LoVo (cell line): ENCODE measurements at places on chromosomes 16 and 17.

GRCh38 chr16:1538804-1539520 lies 5.5 kb downstream of the TMEM204 start:
- no peak for DNase-seq

DNA sequence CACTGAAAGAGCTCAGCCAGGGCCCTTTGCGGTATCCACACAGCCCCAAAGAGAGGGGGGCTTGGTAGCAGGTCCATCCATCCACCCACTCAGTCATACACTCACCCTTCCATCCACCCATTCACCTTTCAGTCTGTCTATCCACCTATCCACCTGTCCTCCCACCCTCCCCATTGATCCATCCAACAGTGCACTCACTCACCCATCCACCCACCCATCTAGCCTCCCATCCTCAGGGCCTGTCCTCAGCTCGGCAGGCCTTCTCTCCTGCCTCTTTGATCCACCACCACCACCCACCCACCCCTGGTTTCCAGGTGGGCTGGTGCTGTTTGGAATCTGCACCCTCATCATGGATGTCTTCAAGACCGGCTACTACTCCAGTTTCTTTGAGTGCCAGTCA lies 1.2 kb downstream of the OTOP2 start:
- no peak for DNase-seq

DNA sequence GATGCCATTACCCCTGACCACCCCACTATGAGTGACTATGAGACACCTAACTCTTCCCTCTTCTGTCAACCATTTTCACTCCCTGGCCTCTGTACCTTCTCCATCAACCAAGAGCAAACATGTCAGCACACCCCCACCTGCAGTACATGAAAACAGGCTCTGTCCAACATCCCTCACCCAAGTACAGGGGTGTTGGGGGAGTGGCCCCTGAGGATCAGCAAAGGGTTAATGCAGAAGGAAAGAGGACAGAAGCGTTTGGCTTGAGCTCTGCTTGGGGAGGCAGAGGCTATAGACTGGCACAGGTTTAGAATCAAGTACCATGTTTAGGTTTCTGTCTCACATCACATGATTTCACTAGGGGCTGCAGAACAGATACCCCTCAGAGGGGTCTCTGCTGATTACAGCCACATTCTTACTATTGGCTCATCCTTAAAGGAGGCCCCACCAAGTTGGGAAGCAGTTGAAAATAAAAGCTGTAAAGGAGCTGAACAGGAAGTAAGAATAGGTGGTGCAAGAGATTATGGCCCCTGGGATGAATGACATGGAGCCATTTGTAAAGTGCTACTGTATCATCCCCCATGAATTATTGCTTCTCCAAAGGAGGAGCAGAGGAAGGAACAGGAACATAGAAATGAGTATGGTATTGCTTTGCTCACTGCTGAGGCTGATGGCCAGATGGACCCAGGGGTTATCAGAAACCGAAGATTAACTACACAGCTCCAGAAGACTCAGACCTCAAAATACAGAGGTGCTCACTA lies 2.4 kb upstream of the PSMC3IP start:
- DNase-seq, result no peak

DNA sequence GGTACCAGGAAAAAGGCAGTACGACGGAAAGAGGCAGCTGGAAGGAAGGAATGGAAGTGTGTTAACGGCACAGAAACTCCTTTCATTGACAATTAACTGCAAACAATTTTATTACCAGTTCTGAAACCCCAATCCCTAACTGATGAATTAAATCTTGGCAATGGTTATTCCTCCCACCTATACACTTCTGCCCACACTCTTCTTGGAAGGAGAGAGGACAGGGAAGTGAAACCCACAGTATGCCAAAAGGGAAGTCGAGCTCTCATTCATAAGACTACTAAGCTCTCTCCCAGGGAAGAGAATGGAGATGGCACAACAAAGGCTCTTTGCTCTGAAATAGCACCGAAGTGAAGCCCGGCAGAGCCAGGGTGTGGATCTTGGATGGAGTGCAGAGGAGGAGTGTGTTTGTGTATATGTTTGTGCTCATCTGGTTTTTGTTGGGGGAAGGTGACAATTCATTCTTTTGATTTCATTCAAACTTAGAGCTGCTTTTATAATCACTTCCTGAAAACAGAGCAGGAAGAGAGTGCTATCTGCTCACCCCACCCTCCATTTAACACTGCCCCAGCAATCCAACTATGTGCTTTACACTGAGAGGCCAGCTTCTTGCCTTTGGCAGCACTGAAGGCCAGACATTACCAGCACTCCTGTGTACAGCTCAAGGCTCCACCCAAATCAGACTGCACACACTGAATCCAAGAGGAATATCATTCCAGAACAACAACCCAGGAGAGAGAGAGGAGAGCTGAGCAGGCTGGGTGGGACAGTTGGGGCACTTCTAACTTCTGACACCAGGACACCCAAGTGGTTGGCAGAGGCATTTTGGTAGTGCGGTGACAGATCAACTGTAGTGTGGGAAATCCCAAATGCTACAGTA lies 68.7 kb downstream of the HIC1 start:
- no peak for DNase-seq

DNA sequence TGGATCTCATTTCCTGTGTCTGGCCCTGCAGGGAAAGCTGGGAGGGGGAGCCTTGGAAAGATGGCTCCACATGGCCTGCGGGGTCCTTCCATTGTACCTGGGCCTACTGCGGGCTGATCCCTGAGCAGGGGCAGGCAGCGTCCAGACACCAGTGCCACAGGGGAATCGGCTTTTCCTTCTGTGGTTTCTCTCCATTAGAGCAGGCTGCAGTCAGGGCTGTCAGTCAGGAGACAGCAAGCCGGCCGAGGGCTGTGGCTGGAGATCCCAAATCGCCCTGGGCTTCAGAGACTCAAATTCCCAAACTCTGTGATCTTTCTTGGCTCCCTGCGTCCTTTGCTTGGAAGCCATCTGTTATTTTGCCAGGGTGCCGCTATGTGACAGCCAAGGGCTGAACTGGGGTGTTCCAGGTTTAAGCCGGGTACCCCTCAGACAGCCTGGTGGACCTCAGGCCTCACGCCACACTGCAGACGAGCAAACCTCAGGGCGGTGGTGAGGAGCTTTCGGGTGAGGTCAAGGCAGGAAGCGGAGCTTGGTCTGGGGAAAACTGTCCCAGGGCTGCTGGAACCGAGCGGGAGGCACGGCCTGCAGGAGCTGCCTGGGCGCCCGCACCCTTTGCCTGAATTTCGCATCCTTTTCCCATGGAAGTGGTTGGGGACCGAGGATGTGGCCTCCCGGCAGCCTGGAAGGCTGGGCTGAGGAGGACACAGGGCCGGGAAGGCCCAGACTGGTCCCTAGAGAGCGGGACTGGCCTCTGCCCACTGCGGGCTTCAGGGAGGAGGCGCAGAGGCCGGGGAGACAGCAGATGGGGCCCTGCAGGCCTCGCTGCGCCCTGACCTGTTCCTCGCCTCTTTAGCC lies 1.5 kb upstream of the CPNE7 start:
- DNase-seq, result no peak

GRCh38 chr16:57609541-57610401 lies 18.7 kb upstream of the ADGRG1 start:
- no peak for DNase-seq

DNA sequence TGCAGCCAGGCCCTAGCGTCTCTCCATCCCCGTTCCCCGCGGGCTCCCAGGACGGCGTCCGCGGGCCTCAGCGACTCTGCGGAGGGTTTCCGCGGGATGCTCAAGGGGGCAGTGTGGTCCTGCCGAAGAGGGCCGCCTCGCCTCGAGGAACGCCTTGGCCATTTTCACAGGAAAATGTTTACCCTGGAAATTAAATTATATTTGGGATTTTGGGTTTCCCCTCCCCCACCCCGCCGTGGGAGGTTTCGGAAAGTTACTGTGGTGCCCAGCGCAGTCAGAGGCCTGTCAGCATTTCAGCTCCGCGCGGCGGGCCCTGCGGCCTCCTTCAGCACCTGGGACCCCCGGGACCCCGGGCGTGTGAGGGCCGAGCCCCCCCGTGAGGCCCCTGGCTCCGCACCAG lies 94.5 kb downstream of the PCTP start:
- DNase-seq, result no peak

DNA sequence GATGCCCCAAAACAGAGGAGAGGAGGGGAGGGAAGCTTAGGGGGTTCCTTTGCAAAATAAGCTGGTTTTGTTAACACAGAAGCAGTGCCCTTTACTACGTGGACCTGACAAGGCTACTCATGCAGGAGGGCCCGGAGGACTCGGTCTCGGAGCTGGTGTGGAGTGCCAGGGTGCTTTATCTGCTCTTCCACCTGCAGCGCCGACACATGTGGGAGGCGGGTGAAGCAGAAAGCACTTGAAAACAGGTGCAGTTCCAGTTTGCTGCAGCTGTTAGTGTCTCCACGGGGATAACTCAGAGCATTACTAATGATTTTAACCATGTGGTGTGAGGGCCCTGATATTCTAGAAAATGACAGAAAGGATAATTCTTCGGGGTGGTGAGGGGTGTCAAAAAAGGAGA lies 35.0 kb upstream of the MNT start:
- DNase-seq, result no peak
